Airway epithelial cell (primary cell): ENCODE measurements at places on chromosomes 12 and 14. TPM values are rescaled to one million over a fixed set of nuclear protein-coding genes. Genes with fewer than 3 reads are reported as not detected.

The MYBPC1 gene
- total RNA-seq, result not detected in 2 replicates

The SYCP3 gene
- total RNA-seq, result not detected in 2 replicates

The KLRG1 gene
- 0.28 TPM in 1 of 2 replicates, not detected in the other for total RNA-seq

The ZDHHC22 gene
- not detected in 2 replicates for total RNA-seq

The SLC10A1 gene
- total RNA-seq, result not detected in 2 replicates

The OR6C2 gene
- total RNA-seq, result not detected in 2 replicates

The CAPS2 gene
- 1.7 and 3.2 TPM in 2 replicates for total RNA-seq

The ANG gene
- total RNA-seq, result 1.5 and 5.4 TPM in 2 replicates

The SVOP gene
- not detected in 2 replicates for total RNA-seq

The MANSC4 gene
- not detected in 2 replicates for total RNA-seq

The DIO2 gene
- under 0.01 TPM in 1 of 2 replicates, not detected in the other for total RNA-seq

The RDH16 gene
- 0.28 and 0.49 TPM in 2 replicates for total RNA-seq

The SMCO2 gene
- total RNA-seq, result 0.56 TPM in 1 of 2 replicates, not detected in the other

The BHLHE41 gene
- total RNA-seq, result 0.33 and 0.35 TPM in 2 replicates

The ANKRD33 gene
- total RNA-seq, result not detected in 2 replicates

The SLC15A4 gene
- total RNA-seq, result 24.8 and 42.8 TPM in 2 replicates

The GLI1 gene
- total RNA-seq, result 0.05 and 0.21 TPM in 2 replicates

The ZNF84 gene
- total RNA-seq, result 7.9 and 8.5 TPM in 2 replicates

The RCOR1 gene
- 23.7 and 29.8 TPM in 2 replicates for total RNA-seq

The SMOC1 gene
- total RNA-seq, result 8.9 and 14.3 TPM in 2 replicates

The ANO4 gene
- 1.3 and 1.4 TPM in 2 replicates for total RNA-seq

The TAS2R19 gene
- 0.65 TPM in 1 of 2 replicates, not detected in the other for total RNA-seq

The CCDC198 gene
- not detected in 2 replicates for total RNA-seq

The MUCL1 gene
- total RNA-seq, result 4.7 TPM in 1 of 2 replicates, not detected in the other

The CISTR gene
- not detected in 2 replicates for total RNA-seq

The CD27 gene
- total RNA-seq, result not detected in 2 replicates

The TXNRD1 gene
- 32.6 and 36.7 TPM in 2 replicates for total RNA-seq

The VRTN gene
- total RNA-seq, result not detected in 2 replicates

The CLEC2A gene
- total RNA-seq, result not detected in 2 replicates

The SDR39U1 gene
- 17.0 and 34.2 TPM in 2 replicates for total RNA-seq

The MGAT4C gene
- total RNA-seq, result not detected in 2 replicates

The BDKRB1 gene
- 2.8 and 5.5 TPM in 2 replicates for total RNA-seq

The ACYP1 gene
- total RNA-seq, result 12.8 and 14.0 TPM in 2 replicates

The DIO3 gene
- total RNA-seq, result not detected in 2 replicates

The NRL gene
- total RNA-seq, result 0.23 and 1.5 TPM in 2 replicates

The FAIM2 gene
- not detected in 2 replicates for total RNA-seq

The C14orf39 gene
- total RNA-seq, result 0.71 and 1.3 TPM in 2 replicates

The CCDC177 gene
- 0.14 TPM in 1 of 2 replicates, not detected in the other for total RNA-seq

The EPYC gene
- total RNA-seq, result not detected in 2 replicates

The RNF31 gene
- 37.5 and 96.2 TPM in 2 replicates for total RNA-seq

The SCYL2 gene
- 31.5 and 37.2 TPM in 2 replicates for total RNA-seq

The CCNK gene
- 7.5 and 16.9 TPM in 2 replicates for total RNA-seq

The ERBB3 gene
- 22.6 and 36.5 TPM in 2 replicates for total RNA-seq

The SPTB gene
- 0.07 TPM in 1 of 2 replicates, not detected in the other for total RNA-seq

The IFNG-AS1 gene
- not detected in 2 replicates for total RNA-seq

The PRKD1 gene
- 0.71 and 1.6 TPM in 2 replicates for total RNA-seq

The SLIRP gene
- 335 and 641 TPM in 2 replicates for total RNA-seq

The CCDC38 gene
- total RNA-seq, result not detected in 2 replicates

The TMEM132D gene
- not detected in 2 replicates for total RNA-seq

The TOMM20L gene
- total RNA-seq, result not detected in 2 replicates

The MEG3 gene
- total RNA-seq, result 41.2 and 49.7 TPM in 2 replicates

The C12orf43 gene
- 9.3 and 10.6 TPM in 2 replicates for total RNA-seq

The RIPK3 gene
- total RNA-seq, result 5.4 and 6.0 TPM in 2 replicates

The STAC3 gene
- total RNA-seq, result 0.35 and 1.1 TPM in 2 replicates

The TEX52 gene
- total RNA-seq, result not detected in 2 replicates

The BMP4 gene
- 1.3 and 2.0 TPM in 2 replicates for total RNA-seq

The RASAL1 gene
- total RNA-seq, result 0.60 and 1.1 TPM in 2 replicates

The TRPV4 gene
- total RNA-seq, result 2.2 and 5.1 TPM in 2 replicates
